Stimulated activated CD8-positive, alpha-beta memory T cell treated with anti-CD3 and anti-CD28 coated beads, Interleukin-4, amount 100 ng/mL, for 4 hours (primary cell): ENCODE measurements at places on chromosomes 4 and X.

DNA sequence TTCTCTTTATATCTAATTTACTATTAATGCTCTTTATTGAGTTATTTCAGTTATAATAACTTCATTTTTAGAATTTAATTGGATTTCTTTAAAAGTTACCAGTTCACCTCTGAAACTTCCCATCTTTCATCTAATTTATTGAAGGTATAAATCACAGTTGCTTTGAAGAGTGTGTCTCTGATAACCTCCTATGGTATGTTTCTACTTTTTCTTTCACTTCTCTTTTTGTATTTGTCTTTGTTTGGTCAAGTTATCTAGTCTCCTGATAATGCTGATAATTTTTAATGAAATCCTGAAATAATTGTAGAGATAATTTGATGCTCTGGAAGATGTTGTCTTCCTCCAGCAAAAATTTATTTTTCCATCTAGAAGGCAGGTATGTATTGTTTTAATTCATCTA, 141.6 kb upstream of the NPY2R start:
- no peak for DNase-seq

- no peak for DNase-seq
These were observed 554 bp downstream of the PCDH7 start for GRCh38 chr4:30720661-30721184.

- no peak for DNase-seq
These were observed 104.6 kb downstream of the NBDY start for GRCh38 chrX:56833626-56834025.

GRCh38 chr4:52612341-52612740, 46.8 kb downstream of the USP46 start:
- DNase-seq, result no peak

DNA sequence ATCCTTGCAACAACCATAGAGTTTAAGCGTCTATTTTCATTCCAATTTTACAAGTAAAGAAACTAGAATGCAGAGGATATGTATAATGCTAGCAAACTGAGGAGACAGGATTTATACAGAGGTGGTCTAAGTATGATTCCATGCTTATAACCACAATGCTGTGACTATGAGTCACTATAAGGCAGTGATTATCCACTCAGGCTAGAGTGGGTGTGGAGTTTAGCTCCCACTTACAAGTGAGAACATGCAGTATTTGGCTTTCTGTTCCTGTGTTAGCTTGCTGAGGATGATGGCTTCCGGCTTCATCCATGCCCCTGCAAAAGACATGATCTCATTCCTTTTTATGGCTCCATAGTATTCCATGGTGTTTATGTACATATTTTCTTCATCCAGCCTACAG, 41.6 kb upstream of the EDA2R start:
- no peak for DNase-seq

GRCh38 chr4:85591406-85592098, 116.6 kb downstream of the ARHGAP24 start:
- DNase-seq, result no peak
